ENCODE measurements at places on chromosomes 1 and 21.

GRCh38 chr1:47393141-47393540, 22.9 kb upstream of the FOXE3 start:
- DNase-seq, result no peak

GRCh38 chr21:36156815-36157670, at the start of gene DOP1B:
Gene DOP1B, plus strand, starts transcription at chr21:36156824. Its CDS starts 7,910 bp downstream, at chr21:36164734.
- no peak for DNase-seq

DNA sequence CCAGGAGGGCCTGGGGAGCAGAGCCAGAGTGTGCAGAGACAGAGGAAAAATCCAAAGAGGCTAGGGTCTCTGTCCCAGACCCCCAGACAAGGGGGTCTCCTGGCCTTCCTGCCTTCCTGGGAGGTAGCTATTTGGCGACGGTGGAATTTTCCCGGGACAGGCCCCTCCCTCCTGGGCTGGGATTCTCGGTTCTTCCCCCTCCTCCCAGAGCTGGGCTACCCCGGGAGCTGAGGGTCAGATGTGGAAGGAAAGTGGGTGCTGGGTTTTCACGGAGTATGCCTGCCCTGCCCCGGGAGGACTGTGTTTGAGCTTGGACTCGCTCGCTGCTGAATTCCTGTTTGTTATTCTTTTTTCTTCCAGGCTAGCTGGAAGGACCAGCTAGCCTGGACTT, 759 bp downstream of the AMPD2 start:
- DNase-seq, result peak; percentile 65

DNA sequence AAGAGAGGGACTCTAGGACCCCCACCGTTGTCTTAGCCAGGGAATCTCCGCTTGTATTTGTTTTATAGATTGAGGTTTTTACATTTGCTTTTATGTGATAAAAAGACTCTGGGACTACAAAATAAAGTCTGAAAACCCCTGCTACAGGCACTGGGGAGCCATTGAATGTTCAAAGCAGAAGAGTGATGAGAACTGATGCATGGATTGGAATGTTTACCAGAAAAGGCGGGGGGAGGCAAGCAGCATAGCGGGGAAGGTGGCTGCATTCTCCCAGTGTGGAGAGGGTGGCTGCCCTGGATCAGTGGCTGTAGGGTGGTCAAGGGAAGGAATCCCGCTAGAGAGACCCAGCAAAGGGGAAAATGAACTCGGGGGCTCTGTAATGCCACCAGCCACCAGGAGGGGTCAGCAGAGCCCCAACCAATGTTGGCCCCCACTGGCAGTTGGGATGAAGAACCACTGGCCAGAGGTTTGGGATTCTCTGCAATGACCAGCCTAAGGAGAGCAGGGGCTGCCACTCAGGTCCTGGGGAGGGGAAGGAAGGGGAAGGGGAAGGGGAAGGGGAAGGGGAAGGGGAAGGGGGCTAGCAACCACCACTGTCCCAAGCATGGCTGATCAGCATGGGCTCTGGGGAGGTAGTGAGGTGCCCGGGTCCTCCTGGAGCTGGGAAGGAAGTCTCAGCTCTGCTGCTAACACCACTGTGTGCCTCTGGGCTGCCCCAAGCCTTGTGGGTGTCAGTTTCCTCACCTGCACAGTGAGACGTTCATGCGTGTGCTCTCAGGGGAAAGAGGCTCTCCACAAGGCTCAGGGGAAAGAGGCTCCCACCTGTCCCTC, 19.2 kb upstream of the PEF1 start:
- DNase-seq, result peak; percentile 19

GRCh38 chr1:231724876-231725647, 98.5 kb downstream of the DISC1 start:
- DNase-seq, result peak; percentile 72

DNA sequence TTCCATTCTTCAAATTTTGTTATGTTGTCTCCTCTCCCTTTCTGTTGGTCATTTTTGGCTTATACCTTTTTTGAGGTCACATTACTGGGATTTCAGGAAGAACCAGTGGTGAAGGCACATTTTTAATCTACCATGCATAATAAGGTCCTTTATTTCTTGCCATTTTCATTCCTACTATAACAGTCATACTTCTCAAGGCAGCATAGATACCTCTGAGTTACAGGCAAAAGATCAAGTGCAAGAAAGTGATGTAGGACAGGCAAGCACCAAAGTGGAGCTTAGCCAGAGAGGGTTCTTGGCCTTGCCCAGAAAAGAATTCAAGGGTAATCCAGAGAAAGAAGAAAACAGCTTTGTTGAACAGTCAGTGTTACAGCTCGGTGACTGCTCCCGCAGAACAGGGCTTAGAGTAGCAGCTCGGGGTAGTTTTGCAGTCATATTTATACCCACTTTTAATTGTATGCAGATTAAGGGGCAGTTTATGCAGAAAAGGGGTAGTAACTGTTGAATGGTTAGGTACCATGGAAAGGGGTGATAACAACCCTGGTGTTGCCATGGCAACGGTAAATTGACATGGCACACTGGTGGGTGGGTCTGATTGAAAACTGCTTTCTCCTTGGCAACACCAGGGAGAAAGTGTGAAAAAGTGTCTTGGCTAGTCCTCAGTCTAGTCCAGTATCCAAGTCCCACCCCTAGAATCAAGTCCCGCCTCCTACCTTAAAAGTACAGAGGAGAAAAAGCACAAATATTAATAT, 39.6 kb upstream of the DOCK7 start:
- DNase-seq, result no peak

GRCh38 chr21:36992671-36993070, 13.8 kb upstream of the RIPPLY3 start:
- no peak for DNase-seq

DNA sequence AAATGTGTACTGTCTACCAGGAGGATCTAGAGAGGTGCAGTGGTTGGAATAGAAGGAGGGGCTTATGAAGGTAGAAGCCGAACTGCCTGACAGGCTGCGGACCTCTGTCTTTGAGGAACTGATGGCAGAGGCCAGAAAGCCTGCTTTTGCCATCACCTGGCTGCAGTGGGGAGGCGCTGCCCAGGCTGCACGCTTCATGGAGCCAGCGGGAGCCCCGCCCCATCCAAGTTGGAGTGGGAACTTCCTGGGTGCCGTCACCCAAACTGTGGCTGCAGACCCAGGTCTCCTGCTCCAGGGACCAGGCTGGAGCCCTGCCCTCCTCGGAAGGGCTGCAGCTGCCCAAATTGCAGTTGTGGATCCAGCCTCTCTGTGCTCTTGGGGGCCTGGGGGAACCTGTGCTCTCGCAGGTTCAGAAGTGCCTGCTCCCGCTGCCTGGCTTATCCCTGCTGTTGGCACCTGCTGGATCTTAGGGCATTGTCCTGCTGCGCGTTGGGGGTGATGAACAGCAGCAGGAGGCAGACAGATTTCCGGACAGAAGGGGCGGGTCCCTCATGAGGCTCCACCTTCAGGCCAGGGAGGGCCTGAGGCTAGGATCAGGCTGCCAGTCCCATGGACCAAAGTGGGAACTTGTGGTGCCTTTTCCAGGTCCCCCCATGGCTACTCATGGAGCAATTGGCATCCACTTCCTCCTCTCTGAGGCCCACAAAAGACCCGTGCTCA, 118.0 kb upstream of the PLPPR4 start:
- no peak for DNase-seq

GRCh38 chr1:100267284-100267683, 1.3 kb downstream of the RTCA start:
- no peak for DNase-seq

DNA sequence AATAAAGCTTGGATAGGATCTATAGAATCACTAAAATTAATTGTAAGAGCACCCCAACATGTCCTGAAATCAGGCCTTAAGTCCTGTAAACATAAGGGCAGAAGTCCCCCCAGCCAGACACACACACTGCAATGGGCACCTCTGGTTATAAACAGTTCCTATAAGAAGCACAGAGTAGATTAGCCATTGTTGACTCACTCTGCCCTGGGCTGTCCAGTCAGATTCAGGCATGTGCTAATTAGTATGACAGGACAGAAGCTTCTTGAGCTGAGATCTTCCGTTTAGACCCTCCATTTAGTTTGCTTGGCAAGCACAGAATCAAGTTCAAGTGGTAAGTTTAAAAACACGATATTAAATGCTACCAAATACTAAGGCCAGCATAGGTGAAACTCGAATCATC, 11.8 kb upstream of the DENND1B start:
- peak; percentile 22 for DNase-seq

DNA sequence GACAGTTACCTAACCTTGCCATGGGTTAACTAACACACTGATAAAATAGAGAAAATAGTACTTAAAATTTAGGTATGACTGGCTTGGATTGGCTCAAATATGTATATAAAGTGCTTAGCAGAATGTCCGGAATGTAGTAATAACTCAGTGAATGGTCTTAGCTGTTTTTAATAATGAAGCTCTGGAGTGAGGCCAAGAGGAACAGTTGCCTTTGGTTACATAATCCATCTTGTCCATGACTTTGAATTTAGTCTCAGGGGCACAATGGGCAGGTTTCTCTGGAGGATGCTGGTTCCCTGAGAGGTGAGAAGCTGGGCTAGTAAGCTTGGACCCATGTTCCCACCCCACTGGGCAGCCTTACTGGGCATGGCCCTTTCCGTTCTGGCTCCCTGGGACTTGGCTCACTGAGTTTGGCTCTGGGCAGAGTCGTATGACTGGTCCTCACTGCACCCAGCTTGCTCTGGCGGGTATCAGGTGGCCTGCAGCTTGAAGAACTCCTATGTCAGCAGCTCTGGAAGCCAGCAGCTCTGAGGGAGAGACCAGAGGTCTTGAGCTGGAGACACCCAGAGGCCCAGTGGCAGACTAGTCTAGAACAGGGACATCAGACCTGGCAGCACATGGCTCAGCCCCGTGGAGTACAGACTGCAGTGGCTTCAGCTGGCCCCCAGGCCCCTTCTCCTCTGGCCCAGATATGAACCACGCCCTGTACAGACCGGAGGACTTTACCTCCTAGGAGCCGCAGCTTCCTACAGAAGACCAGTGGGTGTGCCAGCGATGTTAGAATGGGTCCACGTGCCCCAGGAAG, 40.4 kb downstream of the TENT5C start:
- DNase-seq, result no peak

- no peak for DNase-seq
These were observed 23.1 kb upstream of the SMAP2 start for GRCh38 chr1:40350391-40350790.

- peak; percentile 87 for DNase-seq
These were observed 120.7 kb downstream of the ITSN1 start for GRCh38 chr21:33762803-33763581.

DNA sequence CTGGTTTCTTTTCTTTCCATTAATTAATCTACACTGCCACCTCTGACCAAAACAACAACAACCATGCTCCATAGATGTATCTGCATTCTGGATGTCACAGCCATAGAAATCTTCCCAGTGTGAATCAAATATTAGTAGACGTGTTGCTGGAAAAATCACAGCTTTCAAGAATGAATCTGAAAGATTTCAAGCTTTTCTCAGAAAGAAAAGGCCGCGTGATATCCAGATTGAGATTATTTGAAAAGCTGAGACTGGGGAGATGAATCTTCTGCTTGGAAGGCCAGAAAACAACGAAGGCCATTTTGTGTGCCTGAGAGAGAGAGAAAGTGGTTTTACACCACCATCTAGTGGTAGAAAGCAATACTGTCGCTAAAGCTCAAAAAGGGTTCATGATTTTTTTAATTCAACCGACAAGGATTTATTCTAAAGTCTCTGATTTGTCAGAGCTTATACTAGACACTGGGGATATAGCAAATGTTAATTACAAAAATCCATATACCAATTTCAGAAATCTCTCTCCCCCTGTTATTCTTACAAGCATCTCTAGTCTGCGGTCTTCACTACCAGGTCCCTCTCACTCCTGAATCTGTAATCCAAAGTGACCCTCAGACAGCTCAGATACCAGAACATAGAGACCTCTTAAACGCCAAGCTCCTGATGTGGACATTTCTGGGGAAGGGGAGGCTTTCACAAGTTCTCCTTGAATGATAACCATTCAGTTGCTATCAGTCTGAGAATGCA, 87.5 kb upstream of the SGIP1 start:
- DNase-seq, result peak; percentile 71

DNA sequence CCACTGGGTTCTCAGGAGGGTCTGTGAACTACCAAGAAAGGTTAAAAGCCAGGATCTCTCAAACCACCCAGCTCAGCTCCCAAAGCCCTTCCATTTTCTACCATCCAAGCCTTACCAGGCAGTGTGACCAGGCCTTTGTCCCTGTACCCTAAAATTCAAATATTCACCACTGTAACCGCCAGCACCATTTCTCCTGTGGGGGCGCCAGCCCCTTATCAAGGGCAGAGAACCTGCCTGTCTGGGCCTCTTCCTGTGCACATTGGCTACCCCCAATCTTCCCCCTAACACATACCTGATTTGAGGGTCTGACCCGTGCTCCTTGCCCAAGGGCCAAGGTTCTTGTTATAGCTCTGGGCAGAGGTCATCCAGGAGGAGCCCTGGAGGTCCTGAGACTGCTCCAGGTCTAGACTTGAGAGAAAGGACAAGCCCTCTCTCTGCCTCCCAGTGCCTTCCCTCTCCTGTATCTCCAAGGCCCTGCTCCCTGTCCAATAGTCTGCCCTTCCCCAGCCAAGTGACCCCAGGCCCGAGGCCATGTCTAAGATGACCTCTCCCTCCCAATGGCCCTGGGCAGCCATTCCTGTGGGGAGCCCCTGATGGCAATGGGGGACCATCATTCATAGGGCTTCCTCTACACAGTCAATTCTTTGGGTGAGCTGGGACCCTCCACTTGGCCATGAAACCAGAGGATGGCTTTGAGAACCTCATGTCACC, 78.5 kb downstream of the FHAD1 start:
- no peak for DNase-seq

- no peak for DNase-seq
These were observed 67.4 kb downstream of the DDAH1 start for GRCh38 chr1:85397490-85398032.

DNA sequence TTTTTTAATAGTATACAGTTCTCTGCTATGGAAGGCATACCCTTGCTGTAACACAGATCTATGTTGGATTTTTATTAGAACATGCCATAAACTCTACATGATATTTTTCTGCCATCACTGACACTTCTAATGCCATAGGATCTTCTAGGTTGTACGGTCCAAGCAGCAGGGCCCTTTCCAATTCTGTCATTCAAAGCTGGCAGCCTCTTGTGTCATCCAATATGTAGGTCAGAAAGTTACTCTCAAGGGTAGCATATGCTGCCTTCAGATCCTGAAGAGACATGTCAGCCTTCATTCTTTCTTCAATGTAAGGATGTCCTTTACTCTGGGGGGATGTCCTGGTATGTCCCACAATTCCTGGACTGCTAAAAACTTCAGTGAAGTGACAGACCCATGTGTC, 629.2 kb upstream of the USP24 start:
- no peak for DNase-seq

DNA sequence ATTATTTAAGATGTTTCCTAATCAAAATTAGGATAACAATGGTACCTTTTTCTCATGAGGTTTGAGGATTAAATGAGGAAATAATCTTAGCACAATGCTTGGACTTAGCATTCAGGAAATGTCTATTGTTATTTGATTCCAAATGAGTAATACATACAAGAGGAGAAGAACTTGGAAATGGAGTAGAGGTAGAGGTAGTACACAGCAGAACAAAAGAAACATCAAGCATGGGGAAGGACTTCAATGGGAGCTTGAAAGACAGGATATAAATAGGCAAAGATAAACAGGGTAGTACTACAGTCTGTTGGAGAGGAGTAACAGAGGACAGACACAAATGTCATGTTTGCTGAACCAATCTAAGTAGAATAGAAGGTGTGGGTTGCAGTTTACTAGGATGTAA, 59.5 kb upstream of the RGS2 start:
- DNase-seq, result no peak

All from amniotic epithelial cell (primary cell).